ENCODE measurements at places on chromosomes 11 and 22. TPM values are rescaled to one million over a fixed set of nuclear protein-coding genes. Genes with fewer than 3 reads are reported as not detected.

IL17REL gene
- 0.04 TPM for total RNA-seq

SLC22A9 gene
- not detected for total RNA-seq

FGF19 gene
- not detected for total RNA-seq

BLID gene
- 3.2 TPM for total RNA-seq

CCDC89 gene
- total RNA-seq, result not detected

ZNF215 gene
- total RNA-seq, result 4.6 TPM

MMP8 gene
- not detected for total RNA-seq

OPCML gene
- not detected for total RNA-seq

FAM76B gene
- total RNA-seq, result 22.6 TPM

RABL2B gene
- 6.9 TPM for total RNA-seq

MAPK12 gene
- total RNA-seq, result 54.2 TPM

APOA4 gene
- total RNA-seq, result not detected

OR4X1 gene
- not detected for total RNA-seq

APOBEC3C gene
- 6.6 TPM for total RNA-seq

GUCY1A2 gene
- 0.14 TPM for total RNA-seq

SLC22A25 gene
- total RNA-seq, result not detected

IFITM10 gene
- total RNA-seq, result 0.04 TPM

PHOX2A gene
- total RNA-seq, result not detected

ZNF74 gene
- total RNA-seq, result 12.7 TPM

MSANTD4 gene
- total RNA-seq, result 32.5 TPM

APLNR gene
- not detected for total RNA-seq

CYP2D6 gene
- total RNA-seq, result 0.14 TPM

FAM181B gene
- total RNA-seq, result 0.04 TPM

DPP3 gene
- 89.1 TPM for total RNA-seq

LUZP2 gene
- not detected for total RNA-seq

SLC35C1 gene
- total RNA-seq, result 6.7 TPM

PAMR1 gene
- not detected for total RNA-seq

LAYN gene
- 2.7 TPM for total RNA-seq

OR8B2 gene
- total RNA-seq, result not detected

RFPL1 gene
- total RNA-seq, result not detected

PRR33 gene
- not detected for total RNA-seq

CELF1 gene
- total RNA-seq, result 75.9 TPM

AIFM3 gene
- total RNA-seq, result 0.56 TPM

ANO5 gene
- total RNA-seq, result 4.7 TPM

ALDH3B1 gene
- 0.74 TPM for total RNA-seq

P4HA3 gene
- 40.7 TPM for total RNA-seq

SELENOH gene
- 60.6 TPM for total RNA-seq

FAM168A gene
- 8.4 TPM for total RNA-seq

OR10A2 gene
- total RNA-seq, result not detected

CEP57 gene
- total RNA-seq, result 33.2 TPM

TBX10 gene
- not detected for total RNA-seq

OR51I1 gene
- total RNA-seq, result not detected

DENND6B gene
- 1.1 TPM for total RNA-seq

YAP1 gene
- 32.0 TPM for total RNA-seq

KCNJ4 gene
- not detected for total RNA-seq

LRRC56 gene
- 0.46 TPM for total RNA-seq

All from pulmonary artery endothelial cell (primary cell).